ENCODE measurements at places on chromosomes 6 and 20.

GRCh38 chr20:2138396-2138795 is 36.8 kb downstream of the STK35 start:
- no peak overlapping the region for H3K27ac ChIP-seq
- no peaks in the 10 kb centered on the region for H3K27me3 ChIP-seq
- H3K36me3 ChIP-seq: no peaks in the 10 kb centered on the region
- no peak overlapping the region for H3K4me3 ChIP-seq
- H3K4me1 ChIP-seq: peaks cover 23% of the 10 kb centered on the region

DNA sequence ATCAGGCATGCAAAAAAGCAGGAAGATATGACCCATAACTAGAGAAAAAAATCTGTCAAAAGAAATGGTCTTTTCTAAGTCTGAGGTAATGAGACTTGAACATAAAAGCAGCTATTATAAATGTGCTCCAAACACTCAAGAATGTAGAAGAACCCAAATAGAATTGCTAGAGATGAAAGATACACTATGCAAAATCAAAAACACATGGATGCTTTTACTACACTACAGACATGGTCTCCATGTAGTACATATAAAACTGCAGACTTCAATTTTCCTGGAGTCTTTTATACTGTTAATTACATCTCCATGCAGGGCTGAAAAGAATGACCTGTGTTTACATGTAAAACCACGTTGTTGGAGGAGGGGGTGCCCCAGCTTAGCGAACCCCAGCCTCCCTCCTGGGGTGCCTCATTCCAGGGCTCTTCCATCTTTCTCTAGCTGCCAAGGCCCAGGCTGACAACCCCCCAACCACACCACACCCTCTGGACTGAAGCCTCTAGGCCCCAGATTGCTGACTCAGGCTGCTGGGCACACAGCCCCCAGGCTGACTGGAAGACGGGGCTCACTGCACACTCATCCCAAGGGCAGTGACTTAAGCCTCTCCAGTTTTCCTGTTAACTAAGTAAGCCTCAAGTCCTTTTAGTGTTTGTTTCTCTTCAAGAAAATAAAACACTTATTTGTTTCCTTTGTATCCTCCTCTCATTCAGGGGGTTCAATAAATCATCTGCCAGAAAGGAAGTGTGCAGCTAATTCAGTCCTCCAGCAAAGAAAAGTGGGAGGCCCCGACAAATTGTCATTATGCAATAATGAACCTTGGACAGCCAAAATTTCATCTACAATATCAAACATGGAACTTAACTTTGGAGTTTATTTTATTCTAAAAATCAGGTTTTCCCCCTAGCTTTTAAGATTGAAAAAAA is 26.0 kb upstream of the PLAGL1 start:
- H3K27me3 ChIP-seq: no peaks in the 10 kb centered on the region
- no peak overlapping the region for H3K27ac ChIP-seq
- H3K4me3 ChIP-seq: no peak overlapping the region
- H3K4me1 ChIP-seq: peaks cover 4% of the 10 kb centered on the region

DNA sequence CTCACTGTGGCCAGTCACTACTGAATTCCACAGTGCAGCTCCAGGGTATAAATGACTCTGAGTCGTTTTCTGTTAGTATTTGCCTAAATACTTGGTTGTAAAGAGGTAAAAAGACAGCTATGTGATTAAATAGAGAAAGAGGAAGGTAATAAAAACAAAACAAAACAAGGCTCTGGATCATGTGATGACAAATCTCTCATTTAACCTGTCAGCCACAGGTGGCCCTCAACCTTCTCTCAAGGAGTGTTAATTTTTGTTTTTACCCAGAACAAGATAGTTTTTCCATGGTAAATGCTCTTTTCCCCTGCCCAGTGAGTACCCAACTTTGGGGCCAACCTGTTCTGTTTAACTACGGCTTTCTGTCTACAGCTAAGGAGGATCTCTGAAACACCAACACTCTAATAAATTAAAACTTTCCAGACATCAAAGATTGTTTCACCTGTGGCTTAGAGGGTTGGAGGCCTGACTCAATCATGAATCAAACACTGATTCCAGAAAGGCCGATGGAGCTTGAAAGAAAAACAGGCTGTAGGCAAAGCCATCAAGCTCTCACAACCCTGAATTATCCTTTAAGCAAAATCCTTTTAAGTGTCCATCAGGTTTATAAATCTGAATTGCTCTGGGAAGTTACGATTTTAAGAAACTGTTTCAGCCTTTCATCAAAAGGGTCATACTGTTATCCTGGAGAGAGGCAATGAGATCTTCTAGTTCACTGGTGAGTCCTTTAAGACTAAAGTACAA is 81.5 kb upstream of the BCLAF1 start:
- no peaks in the 10 kb centered on the region for H3K4me1 ChIP-seq
- no peaks in the 10 kb centered on the region for H3K27me3 ChIP-seq
- H3K27ac ChIP-seq: no peak overlapping the region
- no peak overlapping the region for H3K4me3 ChIP-seq
- DNase-seq: no peak

DNA sequence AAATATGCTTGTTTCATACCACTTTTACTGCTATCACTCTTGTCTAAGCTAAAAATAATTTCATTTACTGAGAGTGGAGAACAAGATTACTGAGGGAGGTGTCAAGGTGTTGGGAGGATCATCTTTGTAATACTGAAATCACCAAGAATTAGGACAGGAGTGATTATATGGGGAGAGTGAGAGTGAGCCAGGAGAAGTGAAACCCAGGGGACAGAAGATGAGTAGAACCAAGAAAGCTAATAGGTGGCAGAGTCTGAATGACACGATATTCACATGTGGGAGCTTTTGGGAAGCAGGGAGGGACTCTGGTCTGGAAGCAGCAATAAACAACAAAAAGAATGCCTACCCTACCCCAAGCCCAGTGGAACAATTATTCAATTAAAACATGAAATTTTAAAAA is 58.6 kb downstream of the AK9 start:
- H3K4me3 ChIP-seq: no peak overlapping the region
- H3K36me3 ChIP-seq: no peaks in the 10 kb centered on the region
- no peaks in the 10 kb centered on the region for H3K4me1 ChIP-seq
- H3K27me3 ChIP-seq: no peaks in the 10 kb centered on the region
- no peak for DNase-seq
- H3K27ac ChIP-seq: no peak overlapping the region

GRCh38 chr20:22684072-22684762 is 99.8 kb upstream of the FOXA2 start:
- H3K27me3 ChIP-seq: no peaks in the 10 kb centered on the region
- H3K4me3 ChIP-seq: no peak overlapping the region
- no peak for DNase-seq
- no peaks in the 10 kb centered on the region for H3K4me1 ChIP-seq
- no peaks in the 10 kb centered on the region for H3K36me3 ChIP-seq
- no peak overlapping the region for H3K27ac ChIP-seq

GRCh38 chr6:107968081-107968480 is 10.1 kb upstream of the SEC63 start:
- no peak for DNase-seq
- H3K4me1 ChIP-seq: no peaks in the 10 kb centered on the region
- H3K27ac ChIP-seq: no peak overlapping the region
- H3K36me3 ChIP-seq: no peaks in the 10 kb centered on the region
- no peak overlapping the region for H3K4me3 ChIP-seq
- no peaks in the 10 kb centered on the region for H3K27me3 ChIP-seq

- peak; percentile 93 for DNase-seq
- H3K4me1 ChIP-seq: no peaks in the 10 kb centered on the region
- H3K27me3 ChIP-seq: peaks cover 9% of the 10 kb centered on the region
Measured at GRCh38 chr20:2767768-2768631, 32.4 kb downstream of the CPXM1 start.

- H3K36me3 ChIP-seq: no peaks in the 10 kb centered on the region
- no peaks in the 10 kb centered on the region for H3K27me3 ChIP-seq
- H3K27ac ChIP-seq: no peak overlapping the region
- DNase-seq: no peak
- H3K4me3 ChIP-seq: no peak overlapping the region
Measured at GRCh38 chr6:16450285-16450684, 211.9 kb downstream of the GMPR start.

Data from upper lobe of right lung (tissue), 1 donor.